CD4-positive, alpha-beta T cell treated with Interleukin-6 for 4 hours (primary cell): ENCODE measurements at places on chromosomes 11 and 22.
A peak's percentile ranks its signal among the peaks of the same experiment; 100 is the strongest.

GRCh38 chr22:40560994-40561515, 75.5 kb downstream of the MRTFA start:
- DNase-seq, result no peak

GRCh38 chr22:46172522-46173110, 22.3 kb downstream of the PPARA start:
- no peak for DNase-seq

GRCh38 chr11:10322830-10323792, 18.2 kb downstream of the ADM start:
- DNase-seq, result peak; percentile 45

DNA sequence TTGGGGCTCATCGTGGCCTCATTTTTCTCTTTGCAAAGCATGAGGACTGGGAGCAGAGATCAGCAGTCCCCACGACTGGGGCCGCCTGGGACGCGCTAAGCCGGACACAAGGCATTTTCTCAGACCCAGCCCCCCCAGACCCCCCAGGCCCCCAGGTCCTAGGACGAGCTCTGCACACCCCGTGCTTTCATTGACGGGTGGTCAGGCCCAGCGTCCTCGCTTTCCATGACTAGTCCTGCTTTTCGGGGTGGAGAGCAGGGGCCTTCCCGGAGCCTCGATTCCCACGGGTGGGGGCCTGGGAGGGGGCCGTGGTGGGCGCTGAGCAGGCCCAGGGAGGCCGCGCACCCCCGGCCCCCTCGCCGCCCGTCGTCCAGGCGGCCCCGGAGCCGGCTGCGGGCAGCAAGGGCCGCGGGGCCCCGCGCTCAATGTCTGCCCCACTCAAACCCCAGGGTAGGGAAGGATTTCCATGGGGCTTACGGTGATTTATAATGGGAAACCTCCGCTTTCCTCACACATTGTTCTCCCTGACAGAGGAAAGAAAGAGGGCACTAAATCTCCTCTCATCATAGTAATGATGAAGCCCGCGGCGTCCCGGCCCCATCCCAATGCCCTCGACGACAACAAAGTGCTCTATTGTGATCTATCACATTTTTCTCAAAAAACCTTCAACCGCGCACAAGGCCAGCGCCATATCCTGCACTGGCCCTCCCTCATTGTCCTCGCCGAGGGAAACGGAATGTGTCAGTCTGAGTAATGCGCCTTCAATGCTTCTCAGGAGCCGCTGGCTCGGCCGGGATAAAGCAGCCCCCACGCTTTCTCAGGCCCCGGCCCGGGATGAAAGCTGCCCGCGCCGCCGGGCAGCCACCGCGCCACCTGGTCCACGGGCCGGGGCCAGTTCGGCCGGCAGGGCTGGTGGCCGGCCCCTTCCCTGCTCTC, 10.4 kb upstream of the LINC01488 start:
- DNase-seq, result no peak

DNA sequence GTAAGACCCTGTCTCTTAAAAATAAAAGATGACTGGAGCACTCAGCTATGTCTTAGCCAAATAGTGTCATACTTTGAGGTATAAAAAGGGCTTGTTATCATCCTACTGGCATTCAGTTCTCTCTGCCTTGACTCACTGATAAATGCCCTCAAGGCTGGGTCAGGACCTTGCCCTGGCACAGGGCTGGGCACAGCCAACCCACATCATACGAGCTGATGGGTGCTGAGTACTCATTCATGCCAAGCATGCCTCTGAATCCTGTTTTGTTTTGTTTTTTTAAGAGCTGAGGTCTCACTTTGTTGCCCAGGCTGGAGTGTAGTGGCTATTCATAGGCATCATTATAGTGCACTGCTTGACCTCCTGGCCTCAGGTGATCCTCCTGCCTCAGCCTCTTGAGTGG, 1.9 kb downstream of the SMTNL1 start:
- DNase-seq, result no peak

DNA sequence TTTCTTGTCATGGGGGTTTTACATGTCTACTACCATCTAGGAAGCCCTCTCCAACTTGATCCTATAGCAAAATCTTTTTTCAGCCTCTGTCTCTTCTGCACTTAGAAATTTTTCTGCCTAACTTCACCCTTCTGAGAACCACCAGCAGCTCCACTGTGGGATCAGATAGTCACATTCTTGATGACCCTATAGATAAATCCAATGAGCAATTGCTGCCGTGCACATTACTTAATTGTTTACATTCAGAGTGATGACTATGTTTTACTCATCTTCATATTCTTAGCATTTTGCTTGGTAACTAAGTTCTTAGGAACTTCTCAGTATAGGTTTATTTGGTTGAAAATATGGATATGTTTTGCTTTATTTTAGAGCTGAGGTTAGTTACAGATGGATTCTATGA, 12.4 kb upstream of the ETS1 start:
- no peak for DNase-seq

- DNase-seq, result no peak
These were observed 429 bp upstream of the SLC22A6 start for GRCh38 chr11:62985041-62985750.

DNA sequence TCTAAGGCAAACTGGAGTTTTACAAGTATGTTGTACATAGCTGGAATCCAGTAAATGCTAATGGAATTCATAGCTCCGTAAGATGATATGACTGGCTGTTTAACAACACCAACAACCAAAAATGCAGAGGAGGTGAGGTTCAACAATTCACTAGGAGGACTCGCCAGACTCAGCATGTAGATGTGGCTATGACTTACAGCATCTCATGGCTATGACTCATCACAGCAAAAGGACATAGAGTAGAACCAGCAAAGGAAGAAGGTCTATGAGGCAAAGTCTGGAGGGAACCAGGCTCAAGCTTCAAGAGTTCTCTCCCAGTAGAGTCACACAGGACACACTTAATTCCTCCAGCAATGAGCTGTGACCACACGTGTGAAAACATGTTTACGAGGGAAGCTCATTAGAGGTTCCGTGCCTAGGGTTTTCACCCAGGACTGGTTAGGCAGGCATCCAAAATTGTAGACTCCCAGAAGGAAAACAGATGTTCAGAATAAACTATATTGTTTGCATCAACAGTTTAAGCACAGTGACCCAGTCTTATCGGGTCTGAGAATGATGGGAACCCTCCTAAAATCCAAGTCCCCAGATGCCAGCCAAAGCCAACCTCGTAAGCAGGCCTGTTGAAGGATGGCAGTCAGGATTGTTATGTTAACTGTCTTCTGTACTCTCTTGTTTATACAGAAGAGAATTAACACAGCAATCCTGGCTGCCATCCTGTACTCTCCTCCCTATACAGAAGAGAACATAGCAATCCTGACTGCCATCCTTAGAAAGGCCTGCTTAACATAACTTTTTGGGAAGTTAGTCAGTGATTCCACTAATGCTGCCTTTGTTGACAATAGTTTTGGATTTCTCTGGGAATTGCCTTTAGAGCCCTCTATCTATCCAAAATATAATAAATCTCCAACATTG, 116.6 kb downstream of the LARGE1 start:
- DNase-seq, result no peak

DNA sequence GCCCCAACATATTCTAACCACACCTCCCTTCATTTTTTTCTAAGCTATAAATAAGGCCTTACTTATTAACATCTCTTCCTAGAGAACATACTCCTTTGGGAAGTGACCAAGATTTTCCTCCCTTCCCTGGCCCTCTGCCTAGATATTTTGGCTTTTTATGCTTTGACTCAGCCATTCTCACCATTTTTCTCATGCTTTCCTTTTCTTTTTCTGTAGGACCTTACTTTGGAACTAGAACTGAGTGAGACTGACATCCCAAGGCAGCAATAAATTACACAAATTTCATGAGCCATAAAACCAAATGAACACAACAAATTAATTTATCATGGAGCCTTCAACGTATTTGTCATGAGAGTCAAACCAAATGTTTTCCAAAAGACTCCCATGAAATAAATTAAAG, 142.7 kb upstream of the CTSC start:
- DNase-seq, result no peak

- peak; percentile 43 for DNase-seq
These were observed 2.8 kb downstream of the PDXP start for GRCh38 chr22:37661160-37661924.

- DNase-seq, result no peak
These were observed 53.7 kb upstream of the NECTIN1 start for GRCh38 chr11:119782739-119783072.

GRCh38 chr11:72793076-72793424, 797 bp downstream of the STARD10 start:
- DNase-seq, result no peak

DNA sequence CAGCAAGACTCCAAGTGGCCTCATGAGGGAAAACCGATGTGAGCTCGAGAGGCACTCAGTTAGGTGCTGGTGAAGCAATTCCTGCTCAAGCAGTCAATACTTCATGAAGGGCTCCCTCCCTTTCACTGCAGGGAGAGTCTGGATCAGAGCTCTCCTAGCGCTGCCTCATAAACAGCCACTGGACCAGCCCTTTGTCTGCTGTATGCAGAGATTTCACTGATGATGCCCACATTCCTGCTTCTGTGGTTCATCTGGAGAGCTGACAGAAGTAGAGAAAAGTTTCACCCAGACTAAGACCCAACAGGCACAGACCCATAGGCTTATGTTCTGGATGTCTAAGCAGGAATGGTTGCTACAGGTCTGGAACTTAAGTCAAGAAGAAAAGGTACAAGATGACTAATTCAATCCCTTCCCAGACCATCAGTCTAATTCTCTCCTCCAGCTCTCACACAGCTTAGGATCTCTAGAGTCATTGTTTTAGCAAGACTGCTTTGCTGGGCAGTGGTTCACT, 4.0 kb downstream of the UCP2 start:
- DNase-seq, result no peak

DNA sequence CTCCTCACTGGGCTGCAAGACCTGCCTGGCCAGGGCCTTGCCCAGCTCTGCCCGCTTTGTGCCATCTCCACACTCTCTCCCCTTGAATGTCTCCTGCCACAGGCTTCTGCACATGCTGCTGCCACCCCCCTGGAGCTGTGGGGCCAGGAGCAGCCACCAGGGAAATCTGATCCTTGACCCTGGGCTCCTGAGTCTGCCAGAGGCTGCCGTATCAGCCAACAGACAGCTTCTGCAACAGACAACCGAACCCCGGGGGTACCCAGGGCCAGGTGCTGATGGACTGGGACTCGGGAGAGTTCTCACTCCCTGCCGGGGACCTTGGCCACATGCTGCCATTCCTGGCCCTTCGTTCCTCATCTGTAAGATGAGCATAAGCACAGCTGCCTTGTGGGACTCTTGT, 3.3 kb upstream of the PPARA start:
- DNase-seq, result no peak

DNA sequence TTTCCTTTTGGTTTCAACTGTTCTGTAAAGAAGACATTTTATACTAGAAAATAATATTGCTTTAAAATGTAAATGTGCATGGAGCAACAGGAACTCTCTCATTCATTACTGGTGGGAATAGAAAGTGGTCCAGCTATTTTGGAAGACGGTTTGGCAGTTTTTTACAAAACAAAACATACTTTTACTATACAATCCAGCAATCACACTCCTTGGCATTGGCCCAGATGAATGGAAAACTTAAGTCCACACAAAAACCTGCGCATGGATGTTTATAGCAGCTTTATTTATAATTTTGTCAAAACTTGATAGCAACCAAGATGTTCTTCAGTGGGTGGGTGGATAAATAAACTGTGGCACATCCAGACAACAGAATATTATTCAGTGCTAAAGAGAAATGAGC, 49.9 kb upstream of the SEPTIN5 start:
- no peak for DNase-seq

DNA sequence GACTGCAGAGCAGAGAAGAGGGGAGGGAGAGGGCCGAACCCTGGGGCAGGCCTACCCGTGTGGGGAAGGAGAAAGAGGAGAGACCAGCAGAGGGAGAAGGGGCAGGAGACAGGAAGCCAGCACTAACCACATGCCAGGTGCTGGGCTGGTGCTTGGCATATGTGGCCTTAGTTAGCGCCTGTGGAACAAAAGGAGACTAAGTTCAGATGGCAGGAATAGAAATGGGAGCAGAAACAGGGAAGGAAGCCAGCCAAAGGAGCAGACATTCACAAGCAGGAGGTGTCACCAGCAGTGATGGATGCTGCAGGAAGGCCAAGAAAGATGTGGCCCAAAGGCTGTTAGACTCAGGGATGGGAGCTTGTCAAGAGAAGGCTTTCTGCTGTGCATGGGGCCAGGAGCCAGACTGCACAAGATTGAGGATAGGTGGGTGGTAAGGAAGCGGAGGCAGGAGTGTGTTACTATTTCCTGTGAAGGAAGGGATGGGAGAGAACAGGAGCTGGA, 26.7 kb downstream of the TREH start:
- no peak for DNase-seq

GRCh38 chr11:104163100-104164027, 583 bp downstream of the PDGFD start:
- DNase-seq, result no peak

GRCh38 chr11:19366992-19367709, 126.4 kb upstream of the E2F8 start:
- DNase-seq, result no peak

GRCh38 chr22:30250039-30250565, 3.5 kb upstream of the LIF start:
- DNase-seq, result no peak

- DNase-seq, result no peak
These were observed 85.0 kb downstream of the LARGE1 start for GRCh38 chr22:33835265-33835664.

GRCh38 chr22:47016631-47017030, 254.2 kb downstream of the TBC1D22A start:
- DNase-seq, result no peak

GRCh38 chr22:28132466-28132865, 213.4 kb upstream of the PITPNB start:
- no peak for DNase-seq

DNA sequence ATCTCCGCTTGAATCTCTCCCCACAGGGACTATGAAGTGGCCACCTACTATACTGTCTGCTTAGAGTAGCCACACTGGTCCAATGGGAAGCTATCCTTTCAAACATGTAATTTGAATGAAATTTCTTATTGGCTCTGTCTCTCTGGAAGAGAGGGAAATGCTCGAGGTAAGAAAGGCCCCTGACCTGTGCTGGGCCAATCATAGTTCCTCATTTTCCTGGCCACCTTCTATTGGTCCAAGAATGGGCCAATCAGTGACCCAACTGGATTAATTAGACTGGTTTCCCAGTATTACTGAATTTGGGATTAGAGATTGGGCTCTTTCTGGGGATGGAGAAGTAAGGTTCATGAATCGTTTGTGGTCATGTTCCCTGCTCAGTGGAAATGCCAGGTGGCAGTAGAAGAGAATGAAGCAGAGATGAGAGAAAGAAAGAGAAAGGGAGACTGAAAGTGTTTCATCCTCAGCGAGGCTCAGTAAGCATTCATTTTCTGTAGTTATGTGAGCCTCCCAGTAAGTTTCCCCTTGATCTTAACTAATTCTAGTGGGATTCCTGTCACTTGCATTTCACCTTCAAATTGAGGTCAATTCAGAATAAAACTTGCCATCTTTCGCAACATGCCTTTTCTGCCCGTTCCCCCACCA, 8.4 kb upstream of the MMP20 start:
- no peak for DNase-seq

GRCh38 chr11:101346591-101346990, 217.0 kb upstream of the PGR start:
- no peak for DNase-seq

- no peak for DNase-seq
These were observed at the start of gene APOL4 for GRCh38 chr22:36201630-36202319. APOL4 (minus strand) TSS chr22:36201809; CDS start chr22:36201734, 75 bp downstream.
